ENCODE measurements at places on chromosomes 2 and 18.
A peak's percentile ranks its signal among the peaks of the same experiment; 100 is the strongest.

DNA sequence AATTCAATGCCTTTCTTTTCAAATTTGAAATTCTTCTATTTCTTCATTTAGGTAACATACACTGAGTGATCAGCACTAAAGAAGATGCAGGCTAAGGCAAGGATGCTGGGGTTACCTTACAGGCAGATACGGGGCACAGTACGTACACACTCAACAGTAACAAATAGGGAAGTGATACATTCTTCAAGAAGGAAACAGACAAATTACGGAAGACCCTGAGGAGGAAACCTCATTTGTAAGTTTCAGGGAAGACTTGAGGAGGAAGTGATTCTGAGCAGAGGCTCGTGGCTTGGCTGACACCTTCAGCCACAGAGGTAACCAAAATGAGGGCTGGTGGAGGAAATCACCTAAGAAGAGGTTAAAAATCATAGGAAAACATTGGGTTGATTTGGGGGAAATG is 1108.3 kb upstream of the KLHL29 start:
- no peak for ATAC-seq

GRCh38 chr2:53315149-53315548 is 452.5 kb upstream of the CHAC2 start:
- no peak for ATAC-seq

DNA sequence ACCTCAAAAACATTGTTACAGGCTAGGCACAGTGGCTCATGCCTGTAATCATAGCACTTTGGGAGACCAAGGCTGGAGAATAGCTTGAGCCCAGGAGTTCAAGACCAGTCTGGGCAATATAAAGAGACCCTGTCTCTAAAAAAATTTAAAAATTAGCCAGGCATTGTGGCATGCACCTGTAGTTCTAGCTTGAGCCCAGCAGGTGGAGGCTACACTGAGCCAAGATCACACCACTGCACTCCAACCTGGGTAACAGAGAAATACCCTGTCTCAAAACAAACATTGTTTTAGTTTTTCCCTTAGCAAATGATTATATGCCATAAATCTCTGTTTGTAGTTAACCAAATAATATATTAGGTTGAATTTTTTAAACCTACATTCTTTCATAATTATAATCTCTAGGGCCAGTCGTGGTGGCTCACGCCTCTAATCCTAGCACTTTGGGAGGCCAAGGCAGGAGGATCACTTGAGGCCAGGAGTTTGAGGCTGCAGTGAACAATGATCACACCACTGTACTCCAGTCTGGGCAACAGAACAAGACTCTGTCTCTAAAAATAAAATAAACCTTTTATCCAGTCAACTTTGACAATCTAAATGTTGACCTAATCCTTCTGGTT is 13.3 kb upstream of the CYP20A1 start:
- ATAC-seq = peak; percentile 56

DNA sequence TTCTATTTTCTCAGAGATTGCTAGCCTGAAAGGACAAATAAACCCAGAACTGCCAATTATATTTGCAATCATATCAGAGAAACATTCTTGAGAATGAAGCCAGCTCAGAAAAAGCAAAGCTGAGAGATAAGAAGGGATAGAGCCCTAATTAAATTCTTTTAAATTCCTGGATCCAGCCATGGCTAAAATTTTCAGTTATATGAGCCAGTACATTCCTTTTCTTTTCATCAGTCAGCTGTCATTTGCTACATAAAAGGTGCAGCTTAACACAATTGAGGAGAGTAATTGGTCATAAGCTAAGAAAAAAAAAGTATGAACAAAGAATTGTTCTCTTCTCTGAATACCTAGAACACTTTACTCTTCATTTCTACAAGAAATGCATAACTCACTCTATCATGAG is 303.5 kb upstream of the FIGN start:
- no peak for ATAC-seq

DNA sequence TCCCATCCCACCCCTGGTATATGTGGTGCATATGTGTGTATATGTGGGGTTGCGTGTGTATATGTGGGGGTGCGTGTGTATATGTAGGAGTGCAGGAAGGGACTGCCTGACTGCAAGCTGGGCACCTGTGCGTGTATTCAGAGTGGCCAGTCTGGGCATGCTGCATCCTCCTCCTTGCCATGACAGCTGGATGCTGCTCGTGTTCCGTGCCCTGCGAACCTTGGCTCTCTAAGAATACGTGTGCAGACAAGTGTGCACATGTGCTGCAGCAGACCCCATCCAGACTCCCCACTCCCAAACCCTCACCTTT is 222.1 kb downstream of the CELF4 start:
- ATAC-seq = no peak
